ENCODE measurements at places on chromosomes 5 and 9.
A peak's percentile ranks its signal among the peaks of the same experiment; 100 is the strongest.

DNA sequence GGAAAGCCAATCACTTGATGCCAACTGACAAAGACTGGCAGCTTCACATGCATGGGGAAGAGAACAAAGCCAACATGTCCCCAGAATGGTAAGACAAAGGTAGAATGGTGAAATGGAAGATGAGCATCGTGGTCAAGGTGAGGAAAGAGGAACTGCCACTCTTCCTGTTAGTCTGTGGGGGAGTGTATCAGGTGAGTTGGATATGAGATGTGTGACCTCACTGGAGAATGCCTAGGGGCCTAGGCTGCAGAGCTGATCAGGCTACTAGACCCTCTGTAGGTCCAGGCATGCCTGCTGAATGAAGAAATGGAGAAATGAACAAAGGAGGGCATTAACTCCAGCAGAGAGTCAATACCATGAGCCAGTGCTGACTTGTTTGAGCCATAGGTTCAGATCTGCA, 112.4 kb upstream of the SLC1A3 start:
- DNase-seq, result no peak

DNA sequence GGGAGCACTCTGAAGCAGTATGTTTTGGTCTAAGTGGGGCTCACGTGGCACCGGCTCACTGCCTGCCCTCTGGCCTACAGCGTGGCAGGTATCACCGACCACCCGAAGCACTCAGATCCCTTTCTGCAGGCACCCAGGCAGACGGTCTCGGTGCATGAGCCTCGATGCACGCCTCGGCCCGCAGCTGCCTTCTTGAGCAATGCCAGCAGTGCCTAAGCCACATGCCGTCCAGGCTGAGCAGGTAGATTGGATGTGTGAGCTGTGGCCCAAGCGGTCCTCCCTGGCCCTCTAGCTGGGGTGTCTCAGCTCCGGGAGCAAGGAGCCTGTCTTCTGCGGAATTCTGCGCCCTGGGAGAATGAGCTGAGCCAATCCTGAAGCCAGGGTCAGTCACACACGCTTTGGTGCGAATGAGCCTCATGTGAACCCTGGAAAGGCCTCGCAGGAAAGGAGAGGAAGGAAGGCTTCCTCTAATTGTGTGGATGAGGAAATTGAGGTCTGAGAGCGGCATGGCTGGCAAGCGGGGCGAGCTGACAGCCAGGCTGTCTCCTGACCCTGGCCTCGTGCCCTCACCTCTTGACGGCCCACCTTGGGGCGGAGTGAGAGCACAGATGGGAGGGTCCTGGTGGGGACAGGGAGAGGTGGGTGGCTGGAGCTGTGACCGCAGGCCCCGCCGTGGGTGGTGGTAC, 14.4 kb downstream of the RXRA start:
- no peak for DNase-seq

GRCh38 chr5:149045089-149045460, 17.8 kb downstream of the SH3TC2 start:
- DNase-seq, result no peak

DNA sequence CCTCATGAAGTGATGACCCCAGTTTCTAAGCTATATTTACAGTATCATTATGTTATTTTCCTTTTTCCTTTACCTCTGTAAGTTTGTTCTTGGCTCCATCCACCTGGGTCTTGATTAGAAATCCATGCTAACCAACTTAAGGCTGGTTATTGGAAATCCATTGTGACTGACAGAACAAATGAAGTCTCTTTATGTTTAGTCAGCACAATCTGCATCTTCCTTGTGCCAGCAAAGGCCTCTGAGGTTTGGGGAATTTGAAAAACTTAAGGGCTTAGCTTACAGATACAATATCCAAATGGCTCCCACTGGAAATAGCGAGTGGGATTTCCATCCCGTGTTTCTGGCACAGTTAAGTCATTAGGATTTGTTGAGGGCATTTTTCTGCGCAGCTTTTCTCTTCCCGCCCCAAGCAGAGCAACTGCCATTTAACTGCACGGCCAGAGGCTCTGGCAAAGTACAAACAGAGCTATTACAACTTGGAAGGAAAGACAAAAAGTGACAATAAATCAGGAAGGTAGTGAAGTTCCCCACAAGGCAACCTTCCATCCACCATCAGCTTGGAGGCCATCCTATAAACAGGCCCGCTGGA, 64.2 kb downstream of the DCP2 start:
- no peak for DNase-seq

GRCh38 chr9:95749493-95749892, 126.0 kb upstream of the ERCC6L2 start:
- DNase-seq, result no peak

DNA sequence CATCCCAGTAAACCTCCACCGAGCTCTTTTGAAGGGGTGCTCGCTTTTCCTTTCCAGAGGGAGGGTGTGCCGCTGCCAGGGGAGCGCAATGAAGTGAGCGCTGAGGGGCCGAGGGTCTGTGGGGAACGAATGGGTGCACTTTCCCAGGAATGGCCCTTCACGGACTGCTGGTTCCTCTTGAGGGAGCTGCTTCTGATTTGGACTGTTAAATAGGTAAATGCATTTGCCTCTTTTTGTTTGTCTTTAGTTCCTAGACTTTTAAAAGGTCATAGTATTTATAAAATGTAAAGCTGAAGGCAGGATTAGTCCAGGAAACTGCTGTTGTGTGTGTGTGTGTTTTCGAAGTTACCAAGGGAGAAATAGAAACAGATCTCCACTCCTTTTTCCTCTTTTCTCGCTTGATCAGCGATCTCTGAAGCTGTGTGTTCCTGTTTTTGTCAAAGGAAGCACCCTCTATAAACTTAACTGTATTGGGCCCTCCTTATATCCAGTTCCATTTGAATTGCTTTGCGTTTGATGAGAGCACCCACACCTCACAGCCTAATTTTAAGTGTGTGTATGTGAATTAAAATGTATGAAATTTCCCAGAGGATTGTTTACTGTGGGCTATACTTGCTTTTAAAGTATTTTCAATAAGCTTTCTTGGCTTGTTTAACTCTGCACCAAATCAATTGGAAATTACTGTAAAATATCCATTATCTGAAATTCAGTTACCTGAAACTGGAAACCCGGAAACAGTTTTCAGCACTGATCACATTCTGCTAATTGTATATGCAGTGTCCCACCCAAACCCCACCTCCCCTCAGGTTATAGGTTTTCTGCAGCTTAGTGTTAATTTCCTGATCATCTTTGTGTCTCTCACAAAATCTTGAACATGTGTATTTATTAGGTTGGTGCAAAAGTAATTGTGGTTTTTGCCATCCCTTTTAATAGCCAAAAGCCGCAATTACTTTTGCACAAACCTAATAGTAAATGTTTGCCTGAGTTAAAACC, 966 bp downstream of the SNX2 start:
- no peak for DNase-seq

- DNase-seq, result no peak
Measured at GRCh38 chr5:77946381-77947040, 170.4 kb upstream of the TBCA start.

DNA sequence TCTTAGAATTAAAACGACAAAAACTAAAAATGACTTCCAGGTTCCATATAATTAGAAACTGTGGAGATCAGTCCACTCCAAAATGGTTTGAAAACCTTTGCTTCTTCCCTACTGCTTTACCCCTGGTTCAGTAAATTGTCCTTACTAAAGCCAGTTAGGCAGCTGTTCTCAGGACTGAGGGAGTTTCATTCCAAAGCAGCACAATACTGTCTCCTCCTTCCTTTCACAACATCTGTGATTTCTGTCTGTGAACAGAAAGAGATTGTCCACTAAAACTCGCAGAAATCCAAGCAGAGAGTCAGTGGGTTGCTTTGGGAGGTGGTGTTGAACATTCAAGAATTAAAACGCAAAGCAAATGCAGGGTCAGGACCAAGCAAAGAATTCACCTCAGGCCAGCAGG, 740.8 kb upstream of the ZNF608 start:
- no peak for DNase-seq

GRCh38 chr5:38148021-38148625, 110.2 kb upstream of the EGFLAM start:
- DNase-seq, result no peak

DNA sequence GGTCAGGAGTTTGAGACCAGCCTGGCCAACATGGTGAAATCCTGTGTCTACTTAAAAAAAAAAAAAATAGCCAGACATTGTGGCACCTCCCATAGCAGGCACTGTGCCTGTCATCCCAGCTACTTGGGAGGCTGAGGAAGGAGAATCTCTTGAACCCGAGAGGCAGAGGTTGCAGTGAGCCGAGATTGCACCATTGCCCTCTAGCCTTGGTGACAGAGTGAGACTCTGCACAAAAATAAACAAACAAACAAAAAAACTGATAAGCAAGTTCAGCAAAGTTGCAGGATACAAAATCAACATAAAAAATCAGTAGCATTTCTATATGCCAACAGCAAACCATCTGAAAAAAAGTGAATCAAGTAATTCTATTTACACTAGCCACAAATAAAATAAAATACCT, 64.8 kb upstream of the TTC23L start:
- DNase-seq, result no peak

- DNase-seq, result no peak
Measured at GRCh38 chr9:96185518-96186156, 116.3 kb downstream of the HSD17B3 start.

GRCh38 chr9:108844391-108844790, 11.4 kb downstream of the ACTL7B start:
- DNase-seq, result no peak

DNA sequence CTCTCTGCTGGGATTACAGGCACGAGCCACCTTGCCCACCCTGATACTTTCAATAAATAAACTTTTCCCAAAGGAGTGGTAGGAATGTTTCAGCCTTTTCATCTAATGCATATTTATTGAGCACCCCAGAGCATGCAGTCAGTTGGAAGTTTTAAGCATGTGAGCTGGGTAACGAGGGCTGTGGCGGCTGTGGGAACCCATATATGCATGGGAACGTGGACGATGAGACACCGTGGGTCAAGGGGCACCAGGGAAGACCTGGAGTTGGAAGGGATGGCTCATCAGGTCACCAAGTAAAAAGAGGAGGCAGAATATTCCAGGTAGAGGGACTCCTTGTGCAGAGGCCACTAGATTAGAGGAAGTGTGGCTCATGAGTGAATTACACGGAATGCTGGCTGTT, 64.7 kb downstream of the ANKRD33B start:
- DNase-seq, result no peak

GRCh38 chr5:116495786-116496357, 78.8 kb downstream of the SEMA6A start:
- DNase-seq, result no peak

- DNase-seq, result no peak
Measured at GRCh38 chr9:106076711-106077110, 382.4 kb downstream of the TMEM38B start.

- no peak for DNase-seq
Measured at GRCh38 chr5:82636591-82636990, 358.4 kb upstream of the RPS23 start.

- no peak for DNase-seq
Measured at GRCh38 chr5:73030531-73030930, 74.7 kb downstream of the FCHO2 start.

- no peak for DNase-seq
Measured at GRCh38 chr5:67319935-67320725, 123.5 kb upstream of the CD180 start.

- DNase-seq, result no peak
Measured at GRCh38 chr9:84146893-84147710, 166.5 kb downstream of the RMI1 start.

- no peak for DNase-seq
Measured at GRCh38 chr9:20302197-20302596, 320.1 kb downstream of the MLLT3 start.

DNA sequence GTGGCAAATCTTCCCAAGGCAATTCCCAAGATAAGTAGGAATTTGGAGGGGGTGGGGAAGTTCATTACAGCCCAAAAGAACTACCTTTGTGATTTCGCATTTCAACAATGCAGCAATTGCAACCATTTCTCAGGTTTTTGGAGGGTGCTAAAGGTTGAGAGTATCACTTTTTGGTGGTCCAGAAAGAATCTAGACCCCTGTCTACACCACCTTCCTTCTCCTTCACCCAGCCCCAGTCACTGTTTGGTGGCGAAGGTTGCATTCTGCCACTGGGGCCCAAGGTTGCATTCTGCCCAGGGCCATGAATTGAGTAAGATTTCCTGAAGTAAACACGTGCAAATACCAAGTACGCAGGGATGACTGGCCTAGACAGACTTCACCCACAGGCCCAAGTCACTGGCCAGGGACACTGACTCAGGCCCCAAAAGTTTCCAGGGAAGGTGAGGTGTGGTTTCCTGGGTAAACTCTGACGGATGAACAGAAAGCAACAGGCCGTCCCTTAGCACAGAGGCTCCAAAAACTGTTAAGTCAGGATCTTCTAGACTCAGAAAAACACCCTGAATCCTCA, 5.7 kb downstream of the PDE6A start:
- no peak for DNase-seq

DNA sequence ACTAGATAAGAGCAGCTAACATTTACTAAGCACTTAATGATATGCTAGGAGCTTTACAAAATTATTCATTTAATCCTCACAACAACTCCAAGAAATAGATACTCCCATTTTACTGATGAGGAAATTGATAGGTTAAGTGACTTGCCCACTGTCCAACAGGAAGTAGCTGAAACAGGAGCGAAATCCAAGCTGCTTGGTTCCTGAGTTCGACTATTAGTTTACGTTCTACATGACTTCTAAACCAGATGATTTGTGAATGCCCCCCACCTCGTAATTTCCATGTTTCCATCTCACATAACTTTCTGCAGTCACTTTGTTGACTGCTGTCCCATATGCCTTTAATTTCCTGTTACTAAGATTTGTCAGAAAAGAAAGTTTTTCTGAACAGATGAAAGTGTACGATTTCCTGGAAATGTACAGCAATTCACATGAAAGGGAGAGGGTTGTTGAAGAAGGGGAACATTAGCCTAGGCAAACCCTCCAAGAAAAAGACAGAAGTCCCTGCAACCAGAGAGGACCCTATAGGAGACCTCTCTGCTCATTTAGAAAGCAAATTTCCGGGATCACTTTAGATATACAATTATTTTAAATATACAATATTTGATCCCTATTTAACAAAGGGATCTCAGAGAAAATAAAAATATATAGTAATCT, 279.1 kb upstream of the EFNA5 start:
- no peak for DNase-seq

- no peak for DNase-seq
Measured at GRCh38 chr5:171703146-171703545, 82.5 kb upstream of the SMIM23 start.

- peak; percentile 4 for DNase-seq
Measured at GRCh38 chr5:114789773-114790402, 379.8 kb downstream of the TRIM36 start.

GRCh38 chr5:56330167-56330566, 97.0 kb upstream of the ANKRD55 start:
- DNase-seq, result no peak

DNA sequence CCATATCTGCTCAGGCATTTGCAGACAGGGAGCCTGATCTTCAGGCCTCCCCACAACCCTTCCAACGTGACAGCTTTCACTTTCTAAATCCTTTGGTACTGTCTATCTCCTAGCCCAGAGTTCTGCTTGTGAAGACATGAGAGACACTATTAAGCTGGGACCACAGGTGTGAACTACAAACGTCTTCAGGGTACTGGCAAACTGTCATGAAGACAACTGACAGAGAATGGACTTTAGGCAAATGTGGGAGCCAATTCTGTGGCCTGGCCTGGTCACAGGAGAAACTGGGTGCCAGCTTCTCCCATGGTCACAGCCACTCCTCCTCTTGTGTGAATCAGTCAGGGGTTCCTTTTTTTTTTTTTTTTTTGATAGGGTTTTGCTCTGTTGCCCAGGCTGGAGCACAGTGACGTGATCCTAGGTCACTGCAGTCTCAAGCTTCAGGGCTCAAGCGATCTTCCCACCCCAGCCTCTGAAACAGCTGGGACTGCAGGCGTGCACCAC, 10.4 kb downstream of the TRIM14 start:
- DNase-seq, result no peak
